ENCODE measurements at places on chromosomes 12 and 14.

- no peak for DNase-seq
Observed at GRCh38 chr12:3421191-3421978, 69.6 kb upstream of the PRMT8 start.

DNA sequence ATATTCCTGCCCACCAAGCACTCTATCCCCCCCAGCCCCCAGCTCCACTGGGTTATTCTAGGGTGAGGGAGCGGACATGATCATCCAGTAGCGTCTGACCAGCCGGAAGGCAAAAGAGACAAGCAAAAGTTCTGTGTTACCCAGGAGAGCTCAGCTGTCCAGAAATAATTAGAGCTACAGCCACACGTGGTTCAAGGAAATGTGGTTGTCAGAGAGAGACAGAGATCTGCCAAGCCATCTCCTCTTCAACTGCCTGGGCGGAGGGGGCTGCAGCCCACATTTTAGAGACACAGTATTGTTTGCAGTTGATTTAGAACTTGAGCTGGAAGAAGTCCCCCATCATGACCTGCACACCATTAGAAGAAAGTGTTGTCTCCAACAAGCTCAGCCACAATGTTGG lies 30.4 kb downstream of the DAO start:
- no peak for DNase-seq

DNA sequence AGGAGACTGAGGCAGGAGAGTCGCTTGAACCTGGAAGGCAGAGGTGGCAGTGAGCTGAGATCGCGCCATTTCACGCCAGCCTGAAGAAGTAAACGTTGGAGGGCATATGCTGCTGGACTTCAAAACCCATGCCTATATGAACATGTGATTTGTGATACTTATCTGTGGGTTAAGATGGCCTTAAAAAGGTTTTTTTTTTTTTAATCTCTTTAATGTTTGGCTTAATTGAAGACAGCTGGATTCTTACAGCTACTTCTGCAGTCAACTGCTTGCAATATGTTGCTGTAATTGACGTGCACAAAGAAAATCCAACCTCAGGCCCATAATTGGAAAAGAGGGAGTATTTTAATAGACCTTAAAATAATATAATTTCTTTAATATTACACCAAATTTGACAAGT lies 1.5 kb upstream of the B3GNT4 start:
- DNase-seq = no peak

DNA sequence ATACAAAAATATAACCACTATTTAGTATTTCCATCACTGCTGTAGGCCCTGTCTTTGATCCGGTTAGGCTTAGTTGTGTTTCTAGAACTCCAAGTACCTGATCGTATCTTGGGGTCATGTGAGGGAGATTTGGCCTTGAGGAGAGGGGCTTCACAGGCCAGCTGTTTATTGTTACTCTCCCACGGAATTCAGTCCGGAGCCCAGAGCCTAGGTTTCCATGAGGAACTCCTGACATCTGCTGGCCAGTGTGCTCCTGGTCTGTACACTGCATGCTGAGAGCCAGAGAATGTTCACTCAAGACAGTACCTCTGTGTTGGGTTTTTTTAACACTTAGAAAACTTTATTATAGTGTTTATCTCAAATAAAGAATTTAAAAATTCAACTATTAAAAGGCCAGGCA lies 341.0 kb upstream of the TMEM132C start:
- no peak for DNase-seq

DNA sequence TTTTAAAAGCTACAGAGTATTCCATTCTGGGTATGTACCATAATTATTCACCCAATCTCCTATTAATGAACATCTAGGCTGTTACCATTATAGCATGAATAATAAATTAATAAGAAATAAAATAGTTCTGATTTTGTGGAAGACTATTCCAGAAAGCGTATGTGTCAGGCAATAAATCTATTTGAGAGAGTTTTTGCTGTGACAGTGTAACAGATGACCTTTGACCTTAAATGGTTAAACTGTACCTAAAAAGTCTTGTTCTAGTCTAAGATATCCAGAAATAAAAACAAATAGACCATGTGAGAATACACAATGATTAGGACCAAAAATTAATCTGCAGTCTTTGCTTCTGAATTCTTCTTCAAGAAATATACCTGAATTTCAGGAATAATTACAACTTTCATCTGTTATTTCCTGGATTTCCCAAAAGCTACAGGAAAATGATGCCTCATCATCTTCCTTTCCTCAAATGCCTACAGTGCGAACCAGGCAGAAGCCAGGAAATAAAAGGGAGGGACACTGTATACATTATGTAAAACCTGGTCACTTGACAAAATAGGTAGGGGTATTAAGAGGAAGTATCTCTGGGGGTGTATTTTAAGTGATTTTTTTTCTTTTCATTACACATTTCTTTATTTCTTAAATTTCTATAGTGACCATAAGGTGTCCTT lies 7.3 kb downstream of the TM7SF3 start:
- DNase-seq = no peak

- DNase-seq = no peak
Observed at GRCh38 chr14:101289911-101290310, 271.4 kb upstream of the DIO3 start.

DNA sequence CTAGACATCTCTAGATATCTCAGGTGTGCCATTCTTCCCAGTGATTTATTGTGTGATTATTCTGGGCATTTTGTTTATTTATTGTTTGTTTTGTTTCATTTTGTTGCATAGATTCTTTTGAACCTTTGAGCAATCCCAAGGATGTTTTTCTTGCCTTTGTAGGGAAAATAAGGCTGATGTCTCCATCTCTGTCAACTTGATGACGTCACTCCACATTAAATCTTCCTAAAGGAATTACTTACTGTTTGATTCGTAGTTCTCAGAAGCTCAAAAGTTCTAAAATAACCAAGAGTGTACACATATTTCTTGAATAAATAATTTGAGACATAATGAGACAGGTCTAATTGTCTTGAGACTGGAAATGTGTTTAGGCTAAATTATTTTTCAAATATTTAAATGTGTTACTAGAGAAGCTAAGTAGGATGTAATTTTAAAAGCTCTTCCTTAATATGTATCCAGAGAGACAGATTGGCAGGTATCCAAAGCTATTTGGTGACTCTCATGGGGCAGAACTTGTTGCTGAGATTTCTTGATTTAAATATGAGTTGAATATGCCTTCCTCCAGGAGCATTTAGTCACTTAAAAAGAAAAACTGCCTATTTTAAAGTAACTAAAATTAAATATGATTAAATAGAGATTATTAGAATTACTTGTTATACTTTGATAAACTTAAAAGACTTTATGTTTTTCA lies 128.7 kb downstream of the CNTN1 start:
- no peak for DNase-seq

GRCh38 chr14:24978862-24979724 lies 70.9 kb downstream of the STXBP6 start:
- DNase-seq = no peak

DNA sequence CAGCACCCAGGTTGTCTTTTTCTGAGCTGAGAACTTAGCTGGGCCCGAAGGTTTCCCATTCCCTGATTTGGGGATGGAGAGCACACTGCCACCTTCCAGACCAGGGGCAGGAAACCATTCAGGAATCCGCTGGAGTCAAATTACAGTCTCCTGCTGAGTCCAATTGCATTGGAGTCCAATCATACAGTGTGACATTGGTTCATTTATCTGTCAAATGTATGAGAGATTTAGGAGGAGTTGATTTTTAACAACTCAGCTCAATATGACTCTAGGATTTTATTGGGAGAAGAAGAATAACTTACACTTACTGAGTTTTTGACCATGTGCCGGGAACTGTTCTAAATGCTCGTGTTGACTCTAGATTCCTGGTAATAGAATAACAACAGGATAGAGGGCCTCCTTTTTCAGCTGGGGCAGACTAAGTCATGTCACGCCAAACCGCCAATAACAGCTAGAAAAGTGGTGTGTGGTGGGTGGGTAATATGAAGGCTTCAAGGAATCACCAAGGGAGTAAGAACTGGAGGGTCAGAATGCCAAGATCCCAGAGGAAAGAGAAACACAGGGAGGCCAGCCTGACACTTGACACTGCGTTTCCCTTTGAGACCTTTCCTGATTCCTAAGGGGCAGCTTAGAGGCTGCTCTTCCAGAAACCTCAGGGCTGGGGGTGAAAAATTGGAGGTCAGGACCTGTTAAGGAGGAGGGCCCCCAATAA lies 11.5 kb downstream of the SYNDIG1L start:
- no peak for DNase-seq

DNA sequence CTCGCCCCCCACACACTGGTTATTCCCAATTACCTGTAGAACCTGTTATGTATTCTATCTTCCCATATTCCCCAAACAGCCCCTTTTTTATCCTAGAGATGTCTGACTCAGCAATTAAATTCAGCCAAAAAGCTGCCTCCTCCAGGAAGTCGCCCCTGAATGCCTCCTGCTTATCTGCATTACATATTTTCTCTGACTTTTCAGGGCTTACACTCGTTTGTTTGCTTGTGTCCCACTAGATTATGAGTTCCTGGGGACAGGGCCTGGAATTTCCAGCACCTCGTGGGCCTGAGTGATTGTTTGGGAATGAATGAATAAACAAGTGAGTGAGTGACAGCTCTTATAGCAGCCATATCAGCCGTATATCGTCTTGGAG lies 99.3 kb upstream of the RFLNA start:
- DNase-seq = no peak

DNA sequence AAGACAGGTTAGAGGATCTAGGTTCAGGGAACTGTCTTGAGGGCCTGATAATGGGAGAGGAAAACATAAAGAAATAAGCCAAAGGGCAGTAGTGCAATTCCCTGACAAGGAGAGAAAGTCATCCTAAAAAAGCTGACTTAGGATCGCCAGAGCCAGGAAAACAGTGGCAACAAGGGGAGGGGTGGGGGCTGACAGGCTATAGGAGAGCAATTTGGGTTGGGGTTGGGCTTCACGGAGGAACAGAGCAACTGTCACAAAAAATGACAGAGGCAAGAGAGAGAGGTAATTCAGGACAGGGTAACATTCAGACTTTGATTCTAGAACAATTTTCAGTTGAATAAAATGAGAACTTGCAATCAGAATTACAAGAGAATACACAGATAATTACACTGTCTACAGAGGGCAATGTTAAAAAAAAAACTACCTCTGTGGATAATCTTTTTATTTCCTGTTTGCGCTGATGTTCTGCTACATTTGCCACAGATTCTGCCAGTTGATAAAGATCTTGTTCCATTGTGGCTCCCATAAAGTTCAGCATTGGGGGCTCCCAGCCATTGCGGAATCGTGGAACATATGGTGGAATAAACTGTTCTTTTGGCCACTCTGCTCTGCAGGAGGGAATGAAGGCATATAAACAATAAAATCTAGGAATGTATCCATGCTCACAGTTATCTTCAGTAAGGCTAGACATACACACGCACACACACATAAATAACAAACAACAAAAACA lies 138.6 kb downstream of the EPS8 start:
- DNase-seq = no peak

DNA sequence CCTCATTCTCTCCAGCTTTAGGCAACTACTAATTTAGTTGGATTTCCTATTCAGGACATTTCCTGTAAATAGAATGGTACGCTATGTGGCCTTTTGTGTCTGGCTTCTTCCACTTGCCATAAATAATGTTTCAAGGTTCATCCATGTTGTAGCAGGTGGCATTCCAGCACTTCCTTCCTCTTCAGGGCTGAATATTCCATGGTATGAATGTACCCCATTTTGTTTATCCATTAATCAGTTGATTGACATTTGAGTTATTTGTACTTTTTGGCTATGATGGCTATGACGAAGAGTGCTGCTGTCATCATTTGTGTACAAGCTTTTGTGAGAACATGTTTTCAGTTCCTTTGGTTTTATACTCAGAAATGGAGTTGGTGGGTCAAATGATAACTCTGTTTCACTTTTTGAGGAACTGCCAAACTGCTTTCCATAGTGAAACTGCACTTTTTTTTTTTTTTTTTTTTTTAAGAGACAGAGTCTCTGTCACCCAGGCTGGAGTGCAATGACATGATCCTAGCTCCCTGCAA lies 6.5 kb upstream of the CDK2AP1 start:
- DNase-seq = no peak

DNA sequence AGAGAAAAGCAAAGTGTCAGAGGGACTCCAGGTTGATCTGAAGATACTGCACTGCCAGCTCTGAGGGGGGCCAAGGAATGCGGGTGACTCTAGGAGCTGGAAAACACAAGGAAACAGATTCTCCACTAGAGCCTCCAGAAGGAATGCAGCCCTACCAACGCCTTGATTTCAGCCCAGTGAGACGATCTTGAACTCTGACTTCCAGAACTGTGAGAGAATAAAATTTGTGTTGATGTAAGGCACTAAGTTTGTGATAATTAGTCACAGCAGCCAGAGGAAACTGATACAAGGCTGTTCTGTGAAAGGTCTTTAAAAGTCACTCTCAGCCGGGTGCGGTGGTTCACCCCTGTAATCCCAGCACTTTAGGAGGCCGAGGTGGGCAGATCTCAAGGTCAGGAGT lies 34.2 kb downstream of the CKAP4 start:
- no peak for DNase-seq

DNA sequence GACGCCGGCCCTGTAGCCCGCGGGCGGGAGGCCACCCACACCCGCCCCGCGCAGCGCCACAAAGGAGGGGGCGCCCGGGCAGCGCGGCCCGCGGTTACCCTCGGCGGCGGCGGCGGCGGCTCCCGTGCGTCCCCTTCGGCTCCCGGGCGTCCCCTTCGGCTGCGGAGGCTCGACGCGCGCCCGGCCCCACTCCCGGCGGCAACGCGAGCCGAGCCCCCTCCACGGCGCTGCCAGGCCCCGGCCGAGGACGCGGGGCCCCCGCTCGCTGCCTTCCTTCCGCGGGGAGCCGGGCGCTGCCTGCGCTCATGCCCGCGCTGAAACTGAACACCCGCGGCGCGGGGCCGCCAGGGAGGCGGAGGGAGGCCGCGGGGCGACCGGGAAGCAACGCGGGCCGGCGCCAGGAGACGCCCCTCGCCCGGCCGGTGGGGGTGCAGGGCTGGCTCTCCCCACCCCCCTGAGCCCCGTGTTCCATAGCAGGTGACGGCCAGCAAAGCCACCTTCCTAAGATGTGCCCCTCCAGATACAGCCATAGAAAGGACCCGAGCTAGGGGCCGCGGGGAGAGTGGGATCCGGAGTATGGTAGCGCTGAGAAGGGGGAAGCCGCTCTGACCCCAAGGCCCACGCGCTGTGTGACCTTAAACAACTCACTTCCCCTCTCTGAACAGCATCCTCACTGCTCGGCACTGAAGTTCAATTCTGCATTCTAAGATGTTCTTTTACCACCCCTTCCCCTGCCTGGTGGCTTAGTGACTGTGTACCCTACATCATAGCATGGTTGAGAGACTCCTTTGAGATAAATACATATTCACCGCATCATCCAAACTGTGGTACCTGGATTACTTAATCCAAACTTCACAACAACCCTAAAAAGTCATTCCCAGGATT lies 42.8 kb downstream of the KDM2B start:
- no peak for DNase-seq

DNA sequence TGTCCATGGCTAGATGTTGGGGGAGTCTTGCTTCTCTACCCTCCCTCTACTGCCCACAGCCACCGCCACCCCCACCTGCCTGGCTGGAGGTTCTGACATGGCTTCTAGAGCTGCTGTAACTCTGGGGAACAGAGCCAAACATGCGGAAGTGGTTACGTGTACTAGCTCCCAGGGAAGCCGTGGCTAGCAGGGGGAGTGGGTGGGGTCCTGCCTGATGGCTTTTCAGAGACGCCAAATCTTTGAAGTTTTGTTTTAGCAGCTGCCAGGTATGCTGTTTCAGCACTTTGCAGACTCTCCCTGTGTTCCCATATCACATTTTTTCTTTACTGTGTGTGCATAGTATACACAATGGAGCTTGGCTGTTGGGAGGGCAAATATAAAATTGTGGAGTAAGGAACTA lies 150.3 kb downstream of the TGFB3 start:
- no peak for DNase-seq
